CD4-positive, alpha-beta T cell (primary cell): ENCODE measurements at places on chromosomes 3 and 15. TPM values are rescaled to one million over a fixed set of nuclear protein-coding genes. Genes with fewer than 3 reads are reported as not detected.

DNA sequence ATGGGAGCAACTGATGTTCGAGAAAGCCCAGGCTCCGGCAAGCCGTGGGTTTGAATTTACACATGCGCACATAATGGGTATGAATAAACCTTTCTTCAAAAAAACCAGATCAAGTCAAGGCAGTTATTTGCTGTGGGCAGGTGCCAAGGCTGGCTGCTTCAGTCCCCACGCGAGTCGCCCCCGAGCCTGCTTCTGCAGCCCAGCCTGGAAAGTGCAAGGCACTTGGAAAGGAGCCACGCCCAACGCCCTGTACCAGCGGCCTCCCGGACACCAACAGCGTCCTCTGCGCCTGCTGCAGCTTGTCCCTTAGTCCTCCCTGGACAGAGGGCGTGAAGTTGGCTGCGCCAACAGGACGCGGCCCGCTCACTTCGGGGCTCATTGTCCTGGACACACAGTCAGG, 68.9 kb downstream of the KLF15 start:
- no peak overlapping the region for H3K4me3 ChIP-seq
- no peaks in the 10 kb centered on the region for H3K36me3 ChIP-seq
- no peak overlapping the region for H3K27ac ChIP-seq
- peaks cover 4% of the 10 kb centered on the region for H3K4me1 ChIP-seq

Gene TMEM108
- total RNA-seq: not detected

GRCh38 chr3:13045241-13045903, 27.9 kb downstream of the IQSEC1 start:
- DNase-seq: no peak
- no peaks in the 10 kb centered on the region for H3K27me3 ChIP-seq
- peaks cover 16% of the 10 kb centered on the region for H3K4me1 ChIP-seq
- H3K36me3 ChIP-seq: no peaks in the 10 kb centered on the region
- no peak overlapping the region for H3K4me3 ChIP-seq
- H3K27ac ChIP-seq: no peak overlapping the region

DNA sequence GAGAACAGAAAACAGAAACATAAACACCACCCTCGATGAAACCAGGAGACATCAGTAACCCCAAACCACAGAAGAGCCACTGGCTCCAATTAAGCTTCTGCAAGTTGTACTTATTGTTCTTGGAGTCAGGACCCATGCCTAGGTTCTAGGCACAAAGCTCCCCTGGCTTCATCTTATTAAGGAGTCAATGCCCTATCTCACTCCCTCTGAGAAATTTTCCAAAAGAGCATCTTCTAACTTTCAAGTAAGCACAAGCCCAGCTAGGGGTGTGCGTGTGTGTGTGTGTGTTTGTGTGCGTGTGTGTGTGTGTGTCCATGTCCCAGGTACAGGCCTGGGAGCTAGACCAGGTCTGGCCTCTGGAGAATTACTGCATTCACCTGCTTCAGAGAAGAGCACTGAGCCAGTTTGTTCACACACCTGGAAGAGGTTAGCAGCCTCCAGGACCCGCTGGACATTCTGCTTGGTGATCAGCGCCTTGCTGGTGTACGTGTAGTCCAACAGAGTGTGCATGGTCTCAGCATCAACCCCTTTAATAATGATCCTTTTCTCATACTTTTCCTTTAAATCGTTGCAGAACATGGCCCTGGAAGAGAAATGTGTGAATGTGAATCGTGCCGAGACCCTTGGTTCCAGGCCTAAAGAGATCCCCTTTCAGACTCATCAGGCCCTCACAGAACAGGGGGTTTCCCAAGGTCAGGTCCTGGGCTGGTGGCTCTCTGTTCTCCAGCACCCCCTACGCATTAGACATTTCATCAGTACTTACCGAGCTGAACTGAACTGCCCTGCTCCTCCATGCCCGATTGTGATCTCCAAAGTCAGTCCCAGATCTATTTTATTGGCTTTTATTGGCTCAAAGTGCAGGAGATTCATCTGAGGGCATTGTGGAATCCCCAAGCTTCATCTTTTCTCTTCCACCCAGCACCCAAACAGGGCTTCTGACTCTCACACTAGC, 27.8 kb downstream of the KLHL6 start:
- peaks cover 12% of the 10 kb centered on the region for H3K4me1 ChIP-seq
- peaks cover 58% of the 10 kb centered on the region for H3K36me3 ChIP-seq
- H3K27ac ChIP-seq: no peak overlapping the region
- H3K4me3 ChIP-seq: no peak overlapping the region
- no peaks in the 10 kb centered on the region for H3K27me3 ChIP-seq
- no peak for DNase-seq
